ENCODE measurements at places on chromosomes 2 and 18.

DNA sequence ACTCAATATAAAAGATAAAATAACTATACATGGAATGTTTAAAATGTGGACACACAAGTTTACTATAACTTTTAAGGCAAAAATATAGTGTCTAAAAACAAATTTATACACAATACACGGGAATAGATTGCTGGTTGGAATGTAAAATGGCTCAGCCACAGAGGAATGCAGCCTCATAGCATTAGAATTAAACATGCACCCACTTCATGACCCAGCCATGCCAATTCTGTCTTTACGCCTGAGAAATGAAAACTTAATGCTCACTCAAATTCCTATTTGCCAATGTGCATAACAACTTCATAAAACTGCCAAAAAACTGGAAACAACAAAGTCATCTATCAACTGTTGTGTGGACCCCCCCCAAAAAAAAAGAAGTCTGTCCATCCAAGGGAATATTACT lies 1006.6 kb upstream of the POU3F3 start:
- no peak for DNase-seq

GRCh38 chr18:43279015-43279744 lies 1.9 kb upstream of the SYT4 start:
- no peak for DNase-seq

- DNase-seq: no peak
These were observed 80.4 kb upstream of the RND3 start for GRCh38 chr2:150567771-150568301.

DNA sequence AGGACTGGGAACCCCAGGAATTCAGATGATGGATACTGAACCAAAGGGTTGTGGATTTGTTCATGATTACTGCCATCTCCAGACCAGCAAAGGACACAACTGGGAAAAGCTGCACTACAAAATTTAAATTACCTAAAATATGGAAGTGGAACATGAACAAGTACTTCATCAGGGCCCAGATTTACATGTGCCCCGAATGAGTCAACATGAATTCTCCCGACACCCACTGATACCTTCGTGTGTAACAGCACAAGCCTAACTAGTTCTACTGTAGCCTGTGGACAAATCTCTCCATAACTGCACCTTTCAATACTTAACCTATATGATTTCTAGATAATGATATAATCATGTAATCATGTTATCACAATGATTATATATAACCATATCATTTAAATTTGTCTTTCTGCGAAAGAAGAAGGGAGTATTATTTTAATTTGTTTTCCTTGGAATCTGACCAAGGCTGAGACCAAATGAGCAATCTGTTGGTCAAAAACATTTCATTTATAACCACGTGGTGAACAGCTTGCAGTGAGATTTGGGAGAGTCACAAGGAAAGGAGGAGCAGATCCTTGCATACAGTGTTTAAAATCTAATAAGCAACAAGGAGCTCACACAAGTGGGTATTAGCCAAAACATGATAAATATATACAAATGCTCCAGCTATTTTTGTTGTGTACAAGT lies 70.5 kb downstream of the CACNB4 start:
- DNase-seq: no peak

DNA sequence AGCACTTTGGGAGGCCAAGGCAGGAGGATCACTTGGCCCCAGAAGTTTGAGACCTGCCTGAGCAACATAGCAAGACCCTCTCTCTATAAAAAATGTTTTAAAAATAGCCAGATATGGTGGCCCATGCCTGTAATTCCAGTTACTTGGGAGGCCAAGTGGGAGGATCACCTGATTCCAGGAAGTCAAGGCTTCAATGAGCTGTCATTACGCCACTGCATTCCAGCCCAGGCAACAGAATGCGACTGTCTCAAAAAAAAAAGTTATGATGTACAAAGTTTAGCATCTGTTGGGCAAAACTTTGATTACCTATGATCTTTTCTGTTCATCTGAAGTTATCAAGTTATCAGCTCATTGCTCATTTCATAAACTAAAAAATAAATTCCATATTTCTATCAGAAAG lies 504.1 kb upstream of the PKDCC start:
- DNase-seq: no peak

DNA sequence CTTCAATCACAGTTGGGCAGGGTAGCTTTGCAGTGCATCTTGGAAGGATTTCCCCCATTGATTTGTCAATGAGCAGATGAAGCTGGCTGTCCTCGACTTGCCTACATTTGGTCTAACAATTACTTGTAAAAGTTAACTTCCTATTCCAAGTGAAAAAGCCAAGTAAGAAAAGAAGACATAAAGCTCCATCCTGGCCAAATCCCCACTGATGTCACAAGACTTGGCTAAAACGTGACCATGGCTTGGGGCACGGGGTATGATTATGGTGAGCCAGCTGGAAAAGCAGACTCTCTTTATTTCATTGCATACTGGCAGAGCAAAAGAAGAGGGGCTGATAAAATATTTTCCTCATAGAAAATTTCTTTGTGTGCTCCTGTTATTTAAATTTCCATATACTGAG lies 25.4 kb upstream of the PID1 start:
- DNase-seq: no peak

- no peak for DNase-seq
These were observed 69.9 kb upstream of the BCL2L11 start for GRCh38 chr2:111050701-111051376.

DNA sequence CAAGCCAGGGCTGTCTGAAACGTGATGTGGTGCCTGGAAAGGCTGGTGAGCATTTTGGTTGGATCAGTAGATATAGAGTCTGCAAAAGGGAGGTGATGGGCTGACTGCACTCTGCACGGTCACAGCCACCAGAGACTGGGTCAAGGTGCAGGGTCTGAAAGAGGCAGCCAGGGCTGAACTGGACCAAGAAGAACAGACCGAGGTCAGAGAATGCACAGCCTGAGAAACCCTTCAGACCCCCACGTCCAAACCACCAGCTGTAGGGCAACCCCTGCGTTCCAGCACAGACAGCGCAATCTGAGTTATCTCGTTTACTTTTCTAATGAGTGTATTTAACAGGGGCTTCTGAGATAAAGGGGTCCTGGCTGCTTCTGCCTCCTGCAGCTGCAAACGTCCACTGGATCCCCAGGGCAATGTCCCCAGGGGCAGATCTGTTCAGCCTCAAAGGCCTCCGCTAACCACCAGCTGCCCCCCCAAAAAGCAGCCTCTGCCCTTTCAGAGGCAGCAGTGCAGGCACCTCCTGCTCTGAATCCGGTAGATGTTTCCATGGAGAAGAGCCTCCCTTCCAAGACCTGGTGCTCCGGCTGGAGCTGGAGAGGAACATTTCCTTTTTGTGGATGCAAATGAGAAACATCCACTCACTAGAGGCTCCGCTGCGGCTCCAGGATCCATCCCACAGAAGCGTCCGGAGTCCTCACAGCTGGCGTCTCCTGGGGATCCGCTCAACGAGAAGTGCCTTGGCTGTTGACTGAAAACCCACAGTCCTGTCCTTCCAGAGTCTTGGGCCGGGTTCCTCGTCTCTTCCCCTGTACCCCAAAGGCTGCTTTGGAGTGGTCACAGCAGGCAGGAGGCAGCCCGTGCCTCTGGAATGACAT lies 970 bp upstream of the KCNG2 start:
- no peak for DNase-seq

GRCh38 chr2:67919490-67919889 lies 143.3 kb downstream of the C1D start:
- no peak for DNase-seq

DNA sequence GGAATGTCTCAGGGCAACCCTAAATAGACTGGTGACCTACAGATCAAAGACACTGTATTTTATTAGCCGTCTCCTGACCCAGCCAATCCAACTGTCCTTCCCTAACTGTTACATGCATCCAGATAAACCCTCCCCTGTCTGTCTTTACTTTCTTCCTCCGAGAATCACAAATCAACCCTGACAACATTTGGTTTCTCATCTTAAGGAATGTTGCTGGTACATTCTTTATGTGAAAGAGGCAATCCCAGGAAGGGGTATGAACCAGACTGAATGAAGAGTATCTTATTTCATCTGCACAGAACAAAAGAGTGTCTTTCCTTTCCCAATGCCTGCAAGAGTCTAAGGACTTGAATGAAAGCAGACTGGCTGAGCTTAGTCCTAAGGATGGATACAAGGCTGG lies 113.9 kb upstream of the LTBP1 start:
- DNase-seq: no peak

- no peak for DNase-seq
These were observed 14.3 kb upstream of the PTH2R start for GRCh38 chr2:208392300-208392699.

DNA sequence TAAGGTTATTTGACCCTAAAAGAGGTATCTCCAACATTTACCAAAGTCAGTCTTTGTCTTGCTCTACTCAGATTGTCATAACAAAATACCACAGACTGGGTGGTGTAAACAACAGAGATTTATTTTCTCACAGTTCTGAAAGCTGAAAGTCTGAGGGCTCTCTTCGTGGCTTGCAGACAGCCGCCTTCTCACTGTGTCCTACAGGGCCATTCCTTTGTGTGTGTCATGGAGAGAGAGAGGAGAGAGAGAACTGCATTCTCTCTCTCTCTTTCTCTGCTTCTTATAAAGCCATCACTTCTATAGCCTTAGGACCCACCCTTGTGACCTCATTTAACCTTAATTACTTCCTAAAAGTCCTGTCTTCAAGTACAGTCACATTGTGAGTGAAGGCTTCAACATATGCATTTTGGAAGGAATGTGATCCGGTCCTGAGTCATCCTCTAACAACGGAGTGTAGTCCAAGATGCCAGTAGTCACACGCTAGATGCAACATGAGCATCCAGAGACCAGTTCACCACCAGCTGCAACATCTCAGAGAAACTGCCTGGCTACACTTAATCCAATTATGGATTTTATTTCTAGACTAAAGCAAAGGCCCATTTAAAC lies 130.2 kb downstream of the CD226 start:
- DNase-seq: peak; percentile 84

DNA sequence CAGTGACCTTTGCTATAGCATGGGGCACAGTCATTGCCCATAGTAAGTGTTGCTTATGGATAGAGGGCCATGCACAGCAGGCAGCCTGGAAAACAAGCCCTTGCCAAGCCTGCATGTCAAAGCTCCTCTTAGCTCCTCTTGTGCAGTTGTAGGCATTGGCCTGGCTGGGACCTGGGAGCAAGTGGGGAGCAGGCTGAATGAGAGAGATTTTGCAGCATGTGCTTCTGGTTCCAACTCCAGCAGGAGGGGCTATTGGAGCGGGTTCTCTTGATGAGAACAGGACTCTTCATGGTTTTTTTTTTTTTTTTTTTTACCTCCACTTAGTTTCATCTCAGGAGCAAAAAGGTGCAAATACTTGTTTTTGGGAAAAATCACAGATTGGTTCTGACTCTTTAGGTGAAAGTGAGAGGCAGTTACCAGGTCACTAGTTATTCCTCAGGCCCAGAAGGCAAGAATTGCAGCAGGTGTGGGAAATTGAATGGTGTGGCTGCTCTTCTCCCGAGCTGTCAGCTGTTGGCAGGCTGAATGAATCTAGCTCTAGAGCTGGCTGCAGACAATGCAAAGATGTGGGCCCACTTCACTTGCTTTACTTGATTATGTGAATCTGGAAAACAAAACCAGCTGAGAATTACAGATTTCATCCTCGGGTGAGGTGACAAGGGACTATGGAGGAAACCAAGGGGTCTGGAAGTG lies 95.9 kb downstream of the MAP4K4 start:
- no peak for DNase-seq

- no peak for DNase-seq
These were observed 42.3 kb downstream of the FIGN start for GRCh38 chr2:163693484-163693883.

- no peak for DNase-seq
These were observed 17.7 kb downstream of the ADD2 start for GRCh38 chr2:70750320-70750719.

DNA sequence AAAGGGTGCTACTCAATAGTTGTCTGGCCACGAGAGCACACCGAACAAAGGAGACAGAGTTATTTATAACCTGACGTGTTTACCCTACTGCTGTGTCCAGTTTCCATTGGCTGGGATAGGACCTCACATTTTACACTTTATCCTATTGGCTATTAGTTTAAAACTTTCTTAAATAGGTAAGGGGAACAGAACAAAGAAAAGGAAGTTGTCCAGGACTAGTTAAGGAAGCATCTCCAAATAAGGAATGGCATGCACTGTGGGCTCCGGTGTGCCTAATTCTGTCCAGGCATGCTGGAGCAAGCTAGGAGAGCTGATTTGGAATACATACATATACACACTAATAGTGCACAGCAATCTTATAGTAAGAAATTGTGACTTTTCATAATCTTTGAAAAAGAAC lies 72.2 kb downstream of the CAB39 start:
- DNase-seq: no peak

GRCh38 chr18:48983793-48984437 lies 33.1 kb upstream of the SMAD7 start:
- no peak for DNase-seq

- DNase-seq: no peak
These were observed 7.4 kb upstream of the RMC1 start for GRCh38 chr18:23495723-23496440.

GRCh38 chr2:58871469-58872142 lies 630.5 kb upstream of the FANCL start:
- DNase-seq: no peak

DNA sequence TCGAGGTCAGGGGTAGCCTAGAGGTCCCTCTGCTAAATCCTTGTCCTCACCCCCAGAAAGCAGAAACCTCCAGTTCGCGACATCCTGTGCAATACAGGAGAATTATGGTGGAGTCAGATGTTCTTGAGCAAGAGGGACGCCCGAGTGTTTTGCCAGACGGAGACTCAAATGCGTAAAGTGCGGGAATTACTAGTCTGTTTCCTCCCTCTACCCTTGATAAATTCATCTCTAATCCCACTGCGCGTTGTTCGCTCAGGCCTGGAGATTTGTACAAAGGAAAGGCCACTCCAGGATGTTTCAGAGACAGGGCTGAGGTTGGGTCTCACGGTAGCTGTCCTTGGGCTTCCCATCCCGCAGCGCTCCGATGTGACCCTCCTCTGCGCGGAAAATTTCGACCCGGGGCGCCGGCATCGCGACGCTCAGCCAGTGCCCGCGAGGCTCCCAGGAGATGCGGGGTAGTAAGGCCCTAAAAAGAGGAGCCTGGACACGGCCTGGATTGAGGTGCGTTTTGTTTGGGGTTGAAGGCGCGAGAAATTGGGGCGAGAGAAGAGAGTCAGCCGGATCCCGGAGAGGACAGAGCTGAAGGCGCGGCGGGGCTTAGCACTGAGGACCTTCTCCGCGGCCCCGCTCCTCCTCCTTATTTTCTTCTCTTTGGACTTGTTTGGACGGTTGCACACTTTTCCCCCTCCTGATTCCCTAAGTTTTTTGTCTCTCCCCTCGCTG lies 2.6 kb upstream of the NEUROD1 start:
- no peak for DNase-seq

DNA sequence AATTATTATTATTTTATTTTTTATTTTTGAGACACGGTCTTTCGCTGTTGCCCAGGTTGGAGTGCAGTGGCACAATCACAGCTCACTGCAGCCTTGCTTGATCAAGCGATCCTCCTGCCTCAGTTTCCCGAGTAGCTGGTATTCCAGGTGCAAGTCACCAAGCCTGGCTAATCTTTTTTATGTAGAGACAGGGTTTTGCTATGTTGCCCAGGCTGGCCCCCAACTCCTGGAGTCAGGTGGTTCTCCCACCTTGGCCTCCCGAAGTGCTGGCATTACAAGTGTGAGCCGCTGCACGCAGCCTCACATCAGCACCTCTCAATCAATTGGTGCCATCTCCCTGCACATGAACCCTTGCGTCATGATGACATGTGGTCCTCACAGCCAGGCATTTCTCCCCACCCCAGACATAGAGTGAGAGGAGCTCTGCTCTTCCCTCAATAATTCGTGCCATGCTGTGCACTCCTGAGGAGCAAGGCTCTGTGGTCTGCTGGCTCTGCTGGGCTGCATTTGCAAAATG lies 5.9 kb downstream of the INPP5D start:
- DNase-seq: no peak

GRCh38 chr2:209426432-209426831 lies 2.6 kb downstream of the MAP2 start:
- DNase-seq: no peak
